ENCODE measurements at places on chromosomes 13 and 19.
A peak's percentile ranks its signal among the peaks of the same experiment; 100 is the strongest.

DNA sequence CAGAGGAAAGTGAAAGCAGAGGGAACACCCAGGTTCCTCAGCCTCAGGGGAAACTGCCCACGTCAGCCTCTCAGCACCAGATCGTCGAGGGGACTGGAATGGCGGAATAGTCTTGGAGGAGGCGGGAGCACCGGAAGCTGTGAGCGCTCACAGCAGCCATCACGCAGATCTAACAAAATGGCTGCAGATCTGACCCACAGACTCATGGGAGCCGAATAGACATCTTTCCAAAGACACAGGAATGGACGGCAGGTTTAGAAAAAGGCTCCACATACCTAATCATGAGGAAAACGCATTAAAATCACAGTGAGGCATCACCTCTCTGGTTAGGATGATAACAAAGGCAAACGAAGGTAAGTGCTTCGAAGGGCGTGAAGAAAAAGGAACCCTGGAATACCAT, 11.8 kb upstream of the LILRA2 start:
- no peak for DNase-seq

- DNase-seq, result no peak
Measured at GRCh38 chr13:44292545-44292944, 81.1 kb upstream of the SERP2 start.

- DNase-seq, result no peak
Measured at GRCh38 chr13:71672512-71672911, 194.5 kb downstream of the DACH1 start.

DNA sequence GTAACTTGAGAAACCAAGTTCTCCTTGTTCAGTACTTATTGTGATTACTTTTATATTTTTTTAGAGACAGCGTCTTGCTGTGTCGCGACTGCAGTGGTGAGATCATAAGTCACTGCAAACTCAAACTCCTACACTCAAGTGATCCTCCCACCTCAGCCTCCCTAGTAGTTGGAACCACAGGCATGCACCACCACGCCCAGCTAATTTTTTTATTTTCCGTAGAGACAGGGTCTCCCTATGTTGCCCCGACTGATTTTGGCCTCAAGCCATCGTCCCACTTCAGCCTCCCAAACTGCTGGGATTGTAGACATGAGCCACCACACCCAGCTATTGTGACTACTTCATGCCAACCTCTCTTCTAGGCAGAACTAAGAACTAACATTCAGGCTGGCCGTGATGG, 8.3 kb downstream of the C19orf53 start:
- no peak for DNase-seq

- no peak for DNase-seq
Measured at GRCh38 chr19:51144482-51145045, 2.5 kb downstream of the SIGLEC7 start.

GRCh38 chr13:39451860-39452301, 151.1 kb downstream of the LHFPL6 start:
- peak; percentile 57 for DNase-seq

GRCh38 chr19:17618281-17618903, 62.9 kb downstream of the COLGALT1 start:
- DNase-seq, result no peak

- DNase-seq, result no peak
Measured at GRCh38 chr13:79451500-79451962, 29.4 kb upstream of the NDFIP2 start.

DNA sequence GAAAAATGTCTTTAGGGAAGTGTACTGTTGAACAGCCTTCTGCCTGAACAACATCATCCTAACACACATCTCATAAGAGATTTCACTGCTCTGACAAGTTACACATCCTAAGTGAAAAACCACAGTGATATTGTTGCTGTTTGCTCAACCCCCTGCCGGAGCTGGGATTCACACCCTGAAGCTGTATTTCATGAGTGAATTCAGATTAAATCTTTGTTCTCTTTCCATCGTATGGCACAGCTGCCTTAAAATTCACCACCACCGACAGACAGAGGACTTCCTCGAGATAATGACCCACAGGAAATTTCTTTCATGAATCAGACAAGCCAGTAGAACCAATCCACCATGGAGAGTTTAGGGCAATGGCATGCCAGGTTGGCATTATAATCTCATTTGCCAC, 280.8 kb downstream of the DCT start:
- DNase-seq, result no peak

DNA sequence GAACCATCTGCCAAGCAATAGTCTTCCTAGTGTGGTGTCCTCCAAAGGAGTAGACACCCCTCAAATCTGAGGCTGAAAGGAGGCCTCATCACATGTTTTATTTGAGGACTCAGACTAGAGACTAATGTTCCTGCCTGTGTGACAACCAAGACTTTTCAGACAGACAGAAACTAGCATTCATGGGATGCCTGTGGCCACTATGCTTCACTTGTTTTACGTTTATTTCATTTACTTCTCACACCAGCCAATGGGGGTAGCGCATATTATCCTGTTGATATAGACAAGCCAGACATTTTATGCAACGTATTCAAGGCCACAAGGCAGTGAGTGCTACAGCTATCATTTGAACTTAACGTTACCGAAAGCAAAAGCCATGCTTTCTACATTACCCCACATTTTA, 391.7 kb upstream of the HTR2A start:
- DNase-seq, result no peak
